Activated CD4-positive, alpha-beta T cell treated with anti-CD3 and anti-CD28 coated beads for 1 hour (primary cell): ENCODE measurements at places on chromosomes 3 and 15.
A peak's percentile ranks its signal among the peaks of the same experiment; 100 is the strongest.

DNA sequence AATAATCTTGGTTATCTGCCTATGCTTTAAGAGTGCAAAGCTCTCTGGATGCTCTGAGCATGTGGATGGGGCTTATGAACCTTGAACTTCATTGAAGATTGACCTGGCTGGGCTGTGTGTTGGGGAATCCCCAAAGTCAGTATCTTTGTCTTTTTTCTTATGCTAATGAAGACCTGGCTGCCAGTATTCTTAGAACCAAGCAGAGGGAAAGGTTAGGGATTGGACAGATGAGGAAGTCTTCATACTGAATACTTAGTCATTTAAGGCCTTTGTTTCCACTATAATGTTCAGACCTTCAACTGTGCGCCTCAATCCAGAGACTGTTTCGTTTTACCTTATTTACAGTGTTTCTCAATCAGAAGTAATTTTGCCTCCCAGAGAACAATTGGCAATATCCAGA, 42.5 kb upstream of the CMTM7 start:
- no peak for DNase-seq

GRCh38 chr3:171262431-171262830, 197.8 kb downstream of the TNIK start:
- DNase-seq = no peak

- no peak for DNase-seq
Measured at GRCh38 chr3:192223815-192224214, 503.5 kb downstream of the FGF12 start.

DNA sequence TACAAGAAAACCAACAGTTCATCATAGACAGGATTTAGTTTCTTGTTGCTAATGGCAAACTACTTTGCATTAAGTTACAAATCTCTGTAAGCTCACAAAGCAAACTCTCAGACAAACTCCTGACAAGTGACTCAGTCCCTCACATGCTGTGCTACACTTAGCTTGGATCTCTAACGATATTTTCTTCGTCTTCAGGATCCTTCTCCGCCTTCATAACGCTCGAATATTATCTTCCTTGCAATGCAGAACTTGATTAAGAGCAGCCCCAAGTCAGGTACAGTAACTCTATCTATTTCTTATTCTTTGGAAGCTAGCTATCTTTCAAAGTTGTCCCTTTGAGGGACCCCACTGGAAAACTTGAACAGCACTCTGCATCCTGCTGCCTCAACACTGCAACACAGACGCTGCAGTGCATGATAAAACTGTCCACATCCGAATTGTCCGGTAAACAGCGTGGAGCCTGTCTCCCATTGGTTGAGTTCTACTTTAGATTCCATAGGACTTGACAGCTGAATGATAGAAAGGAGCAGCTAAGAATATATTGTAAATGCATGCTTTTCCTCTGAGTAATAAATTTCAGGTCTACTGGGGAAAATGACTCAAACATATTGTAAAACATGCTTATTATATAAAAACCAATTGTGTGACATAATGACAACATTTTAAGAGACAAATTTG, 61.3 kb downstream of the UACA start:
- no peak for DNase-seq

DNA sequence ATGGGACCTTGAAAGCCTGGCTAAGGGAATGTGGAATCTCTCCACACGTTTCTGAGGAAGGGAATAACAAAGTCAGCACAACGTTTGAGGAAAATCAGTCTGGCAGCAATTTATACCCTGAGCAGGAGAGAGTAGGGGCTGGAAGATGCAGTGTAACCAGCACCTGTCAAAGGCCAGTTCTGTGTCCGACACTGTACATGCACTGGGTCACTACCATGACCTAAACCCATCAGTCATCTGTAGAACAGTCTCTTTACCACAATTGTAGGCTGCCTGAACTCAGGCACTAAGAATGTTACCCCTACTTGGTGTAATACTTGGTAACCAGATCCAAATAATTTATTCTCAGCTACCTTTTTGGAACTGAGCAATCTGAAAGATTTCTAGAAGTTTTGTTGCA, 113.4 kb downstream of the FEZF2 start:
- no peak for DNase-seq

DNA sequence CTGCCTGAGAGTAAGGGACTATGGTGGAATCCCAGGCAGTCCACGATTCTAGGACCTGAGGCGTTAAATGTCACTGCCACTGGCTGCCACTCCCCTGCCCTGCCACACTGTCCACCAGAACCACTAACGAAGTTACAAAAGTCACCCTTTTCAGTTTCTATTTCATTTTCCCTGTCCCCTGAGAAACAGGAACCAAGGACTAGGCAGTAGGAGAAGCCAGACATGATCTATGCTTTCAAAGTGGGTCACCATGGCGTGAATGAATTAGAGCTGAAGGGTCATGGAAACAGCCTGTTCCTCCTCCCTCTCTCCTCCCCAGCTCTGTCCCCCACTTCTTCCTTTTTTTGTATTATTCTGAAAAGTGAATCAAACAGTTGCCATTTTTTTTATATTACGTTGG, 9.1 kb upstream of the ADPRH start:
- no peak for DNase-seq

- DNase-seq = no peak
Measured at GRCh38 chr3:171760477-171760876, 49.8 kb downstream of the PLD1 start.

DNA sequence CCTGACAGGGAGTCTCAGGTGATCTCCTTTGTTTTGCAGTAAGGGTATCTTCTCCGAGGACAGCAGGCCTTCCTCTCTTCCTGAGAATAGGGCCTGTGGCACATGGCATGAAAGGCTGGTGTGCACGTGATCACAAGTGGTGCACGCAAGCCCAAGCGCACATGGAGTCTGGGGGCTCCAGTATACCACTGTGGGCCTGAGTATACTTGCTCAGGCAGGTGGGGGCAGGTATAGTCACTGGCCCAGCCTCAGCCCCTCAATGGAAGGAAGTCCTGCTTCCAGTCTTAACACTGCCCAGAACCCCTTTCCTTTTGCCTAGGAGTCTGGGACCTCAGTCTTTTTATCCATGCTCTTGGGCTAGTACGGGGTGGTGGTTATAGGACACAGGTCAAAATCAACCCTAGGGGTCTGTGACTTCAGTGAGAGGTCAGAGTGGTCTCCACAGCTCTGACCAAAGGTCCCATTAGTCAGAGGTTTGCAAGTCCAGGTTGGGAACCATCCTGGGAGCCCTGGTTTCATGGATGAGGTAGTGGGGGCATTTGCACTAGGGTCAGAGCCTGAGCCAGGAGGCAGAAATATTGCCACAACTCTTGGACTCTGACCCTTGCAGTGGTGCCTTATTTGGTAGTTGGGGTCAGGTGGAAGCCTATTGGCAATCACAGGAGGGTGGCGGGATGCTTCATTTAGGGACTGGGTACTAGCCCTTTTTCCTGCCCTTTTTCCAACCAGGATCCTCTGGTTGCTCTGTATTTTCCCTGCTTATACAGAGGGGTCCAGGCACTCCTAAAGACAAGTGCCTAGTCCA, 823 bp upstream of the CCDC71 start:
- DNase-seq = no peak

DNA sequence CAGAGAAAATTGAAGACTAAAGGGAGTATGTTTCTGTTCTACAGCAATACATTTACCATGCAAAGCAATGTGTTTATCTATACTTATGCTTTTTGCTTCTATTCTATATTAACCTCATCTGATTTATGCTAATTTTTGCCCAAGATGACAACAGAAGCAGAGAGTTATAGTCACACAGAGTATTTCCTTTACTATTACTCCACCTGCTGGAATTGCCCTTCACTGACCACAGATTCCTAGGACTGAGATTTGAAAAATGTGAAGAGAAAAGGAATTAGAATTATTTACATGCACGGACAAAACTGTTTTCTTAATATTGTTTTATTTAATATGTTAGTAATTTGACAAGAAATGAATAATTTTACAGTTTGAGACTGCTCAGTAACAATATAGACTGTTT, 745.6 kb downstream of the VGLL3 start:
- no peak for DNase-seq

DNA sequence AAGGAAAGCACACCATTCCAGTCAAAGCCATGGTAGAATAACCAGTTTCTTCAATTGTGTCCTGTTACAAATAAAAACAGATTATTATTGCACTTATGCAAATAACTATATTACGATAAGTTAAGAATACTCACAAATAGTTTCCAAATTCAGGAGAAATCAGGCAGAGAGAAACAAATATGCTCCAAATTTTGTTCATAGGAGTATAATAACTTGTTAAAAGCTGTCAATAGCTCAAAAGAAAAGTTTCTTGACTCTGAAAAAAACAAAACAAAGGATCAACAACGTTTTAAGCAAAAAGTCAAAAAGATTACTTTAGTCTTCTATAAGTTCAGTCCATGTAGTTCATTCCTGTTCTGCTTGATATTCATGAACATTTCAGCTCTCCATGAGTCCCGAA, 59.7 kb upstream of the BDH1 start:
- DNase-seq = no peak

DNA sequence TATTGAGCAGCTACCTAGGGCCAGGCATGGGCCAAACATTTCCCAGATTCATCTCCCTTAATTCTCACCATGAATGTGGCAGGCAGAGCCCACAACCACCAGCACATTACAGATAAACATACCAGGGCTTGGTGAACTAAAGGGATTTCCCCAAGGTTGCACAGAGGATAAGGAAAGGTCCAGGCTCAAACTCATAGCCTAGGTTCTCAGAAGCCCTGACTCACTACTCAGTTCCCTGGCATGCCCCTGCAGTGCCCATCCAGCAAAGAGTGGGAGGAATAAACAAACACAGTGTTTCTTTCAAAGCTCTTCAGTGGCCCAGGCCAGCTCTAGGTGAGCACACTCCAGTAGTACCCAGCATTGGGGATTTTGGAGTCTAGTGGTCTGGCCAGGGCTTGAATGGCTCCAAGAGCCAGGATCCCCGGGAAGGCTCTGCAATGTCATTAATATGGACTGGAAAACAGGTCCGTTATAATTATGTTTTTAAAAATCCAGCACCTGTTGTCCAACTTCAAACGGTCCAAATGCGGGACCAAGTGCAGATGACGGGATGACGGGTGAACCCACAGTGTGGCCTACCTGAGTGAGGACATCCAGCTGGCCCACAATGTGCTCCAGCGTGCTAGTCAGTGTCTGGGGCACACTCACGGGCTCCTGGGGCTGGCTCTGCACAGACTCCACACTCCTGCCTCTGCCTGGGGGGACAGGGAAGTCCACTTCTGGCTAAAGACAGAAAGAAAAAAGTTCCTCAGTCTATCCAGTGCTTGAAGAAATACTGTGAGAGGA, 39.8 kb upstream of the DUSP7 start:
- DNase-seq = no peak

- DNase-seq = peak; percentile 11
Measured at GRCh38 chr3:42387802-42388651, 22.4 kb downstream of the LYZL4 start.

DNA sequence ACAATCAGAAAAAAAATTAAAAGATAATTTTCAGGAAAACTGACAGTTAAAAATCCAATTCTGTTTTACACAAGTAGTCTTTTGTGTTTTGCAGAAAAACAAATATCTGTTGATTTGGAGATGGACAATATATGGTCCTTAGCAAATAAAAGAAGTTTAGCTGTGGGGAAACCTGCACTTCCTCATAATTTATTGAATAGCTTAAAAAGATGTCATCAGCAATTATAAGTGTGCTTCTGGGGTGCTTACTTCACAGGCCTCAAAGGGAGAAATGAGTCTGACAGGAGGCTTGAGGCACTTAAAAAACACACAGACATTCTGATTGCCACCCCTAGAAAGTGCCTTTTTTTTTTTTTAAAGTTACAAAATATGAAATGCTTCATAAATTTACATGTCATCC, 31.6 kb upstream of the CERS3 start:
- DNase-seq = no peak

DNA sequence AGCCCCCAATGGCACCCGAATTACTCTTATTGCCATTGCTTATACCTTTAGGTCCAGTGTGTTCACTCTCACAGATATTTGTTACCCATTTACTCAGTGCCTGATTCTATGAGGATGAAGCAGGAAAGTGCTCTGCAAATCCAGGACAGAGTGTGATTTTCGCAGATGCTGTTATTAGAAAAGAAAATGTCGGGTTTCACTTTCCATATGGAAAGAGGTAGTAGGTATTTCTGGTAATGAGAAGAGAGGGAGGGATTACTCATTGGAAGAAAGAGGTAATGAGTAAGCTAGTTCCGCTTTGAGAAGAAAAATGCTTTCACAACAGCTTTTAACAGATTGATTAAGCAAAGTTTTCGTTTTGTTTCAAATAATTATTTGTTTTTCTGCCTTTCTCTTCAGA, 336.3 kb upstream of the CFAP20DC start:
- DNase-seq = no peak

GRCh38 chr3:143590660-143591059, 257.6 kb downstream of the SLC9A9 start:
- DNase-seq = no peak

GRCh38 chr3:62201438-62202035, 171.8 kb downstream of the FEZF2 start:
- DNase-seq = no peak

DNA sequence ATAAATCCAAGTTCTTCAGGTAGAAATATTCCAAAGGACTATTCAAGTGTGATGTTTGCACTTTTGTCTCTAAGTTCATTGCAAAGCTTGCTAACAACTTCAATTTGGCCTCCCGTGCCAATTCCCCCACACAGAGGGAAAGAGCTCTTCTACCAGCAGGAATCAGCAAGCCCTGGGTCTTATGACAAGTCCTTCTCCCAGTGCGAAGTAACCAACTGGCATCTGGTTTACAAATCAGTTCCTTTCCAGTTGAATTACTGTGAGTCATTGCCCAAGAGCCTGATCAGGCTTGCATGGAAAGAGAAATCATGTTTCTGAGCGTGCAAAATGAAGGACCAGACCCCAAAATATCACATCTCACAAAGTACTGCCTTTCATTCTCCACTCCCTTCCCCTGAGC, 62.7 kb upstream of the SLCO3A1 start:
- DNase-seq = no peak

DNA sequence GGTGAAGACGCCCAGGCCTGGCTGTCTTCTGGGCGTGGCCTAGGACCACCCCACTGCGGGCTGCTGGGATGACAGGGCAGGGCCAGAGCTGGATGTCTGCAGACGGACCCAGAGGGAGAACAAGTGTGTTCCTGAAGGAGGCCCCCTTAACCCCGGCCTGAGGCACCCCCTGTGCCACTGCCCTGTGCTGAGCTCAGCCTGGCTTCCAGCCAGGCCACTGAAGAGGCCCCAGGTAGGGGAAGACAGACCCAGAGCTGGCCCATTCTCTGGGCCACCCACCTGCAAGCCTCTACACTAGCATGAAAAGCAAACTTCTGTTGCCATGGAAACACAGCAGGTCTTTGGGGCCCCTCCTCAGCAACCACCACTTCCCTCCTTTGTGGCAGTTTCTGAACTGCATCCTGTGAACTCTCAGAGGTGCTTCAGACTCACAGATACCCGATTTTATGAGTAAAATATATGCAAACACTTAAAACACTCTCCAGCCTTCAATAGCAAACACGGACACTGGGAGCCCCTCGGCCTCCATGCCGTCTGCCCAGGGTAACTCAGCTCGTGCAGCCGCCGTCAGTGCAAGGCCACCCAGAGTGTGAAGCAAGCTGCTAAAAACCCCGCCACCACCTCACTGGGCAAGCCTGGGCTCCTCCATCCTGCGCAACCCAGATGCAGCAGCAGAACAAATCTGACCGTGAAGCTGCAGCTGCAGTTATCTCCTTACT, 42.5 kb downstream of the CMTM6 start:
- peak; percentile 55 for DNase-seq

GRCh38 chr3:152742368-152743347, 92.3 kb upstream of the P2RY1 start:
- no peak for DNase-seq
